PC-9 (cell line): ENCODE measurements at places on chromosomes 2 and 18. TPM values are rescaled to one million over a fixed set of nuclear protein-coding genes. Genes with fewer than 3 reads are reported as not detected.
A peak's percentile ranks its signal among the peaks of the same experiment; 100 is the strongest.

DNA sequence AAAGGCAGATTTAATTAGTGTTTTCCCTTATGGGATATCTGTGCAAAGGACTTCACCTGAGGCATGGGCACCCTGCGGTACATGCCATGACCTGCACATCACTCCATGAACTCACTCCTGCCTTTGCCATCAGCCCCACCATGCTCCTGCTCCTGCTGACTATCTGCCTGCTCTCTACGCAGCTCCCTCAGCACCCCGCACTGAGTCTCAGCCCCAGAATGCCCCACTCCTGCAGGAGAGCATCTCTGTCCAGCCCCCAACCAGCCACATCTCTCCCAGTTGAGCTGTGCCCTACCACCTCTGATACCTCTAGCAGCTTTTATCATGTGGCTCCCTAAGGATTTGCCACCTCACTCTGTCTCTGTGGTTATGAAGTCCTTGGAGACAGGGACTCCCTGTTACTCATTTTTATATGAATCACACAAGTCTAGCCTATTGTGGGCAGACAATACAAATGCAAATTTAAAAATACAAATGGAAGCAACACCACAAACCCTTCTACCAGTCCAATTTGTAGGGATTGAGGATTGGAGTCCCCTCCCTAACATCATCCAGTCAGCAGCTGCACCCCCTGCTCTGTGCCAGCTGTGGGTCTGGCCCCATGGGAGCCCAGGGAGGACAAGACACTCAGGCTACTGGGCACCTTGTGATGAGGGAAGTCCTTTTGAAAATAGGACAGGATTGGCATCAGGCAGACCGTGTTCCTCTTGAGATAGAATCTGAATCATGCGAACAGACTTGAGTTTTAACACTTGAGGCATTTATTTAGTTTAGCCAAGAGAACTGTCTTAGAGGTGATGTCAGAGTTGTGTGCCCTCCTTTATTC is 689.6 kb upstream of the HS6ST1 start:
- no peak for DNase-seq

- no peak for DNase-seq
Observed at GRCh38 chr2:10533811-10534321, 85.7 kb upstream of the ODC1 start.

The NEU2 gene
- total RNA-seq: not detected in 2 replicates

GRCh38 chr2:240421381-240421780 is 14.1 kb upstream of the GPC1 start:
- DNase-seq: no peak

- peak; percentile 7 for DNase-seq
Observed at GRCh38 chr2:119126650-119127049, 31.9 kb downstream of the C1QL2 start.

GRCh38 chr2:133685636-133686215 is 117.5 kb upstream of the NCKAP5 start:
- DNase-seq: no peak

The SIX3 gene
- 1.4 TPM in 2 replicates for total RNA-seq

DNA sequence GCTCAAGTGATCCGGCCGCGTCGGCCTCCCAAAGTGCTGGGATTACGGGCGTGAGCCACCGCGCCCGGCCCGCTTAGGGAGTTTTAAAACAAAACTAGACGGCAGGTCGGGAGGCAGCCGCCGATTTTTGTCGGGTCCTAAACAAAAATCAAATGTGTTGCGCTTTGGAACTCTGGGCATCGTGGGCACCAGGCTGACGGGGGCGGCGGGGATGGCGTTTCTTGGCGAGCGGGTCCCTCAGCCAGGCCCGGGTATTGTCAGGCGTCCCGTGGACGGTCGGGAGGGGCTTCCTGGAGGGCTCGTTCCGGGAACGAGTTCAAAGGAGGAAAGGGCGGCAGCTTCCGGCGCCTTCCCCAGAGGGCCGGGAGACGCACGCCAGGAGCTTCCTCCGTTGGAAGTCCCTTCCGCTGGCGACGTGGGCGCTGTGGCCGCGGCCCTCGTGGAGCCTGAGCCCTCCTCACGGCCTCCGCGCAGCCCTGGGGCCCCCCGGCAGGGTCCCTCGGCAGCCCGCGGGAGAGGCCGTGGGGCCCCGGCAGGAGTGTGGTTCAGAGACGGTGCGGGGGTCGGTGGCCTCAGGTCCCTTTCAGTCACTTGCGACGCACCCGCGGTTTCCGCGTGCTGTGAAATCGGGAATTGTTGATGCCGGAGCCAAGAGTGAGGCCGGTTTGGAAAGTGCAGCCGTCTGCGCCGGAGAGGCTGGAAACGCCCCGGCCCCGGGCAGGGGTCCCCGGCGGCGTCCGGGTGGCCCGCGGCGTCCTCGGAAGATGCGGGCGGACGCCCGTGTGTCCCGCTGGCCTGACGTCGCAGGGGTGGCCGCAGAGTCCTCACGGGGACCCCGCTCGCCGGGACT is 59.3 kb downstream of the EMILIN2 start:
- no peak for DNase-seq

- peak; percentile 24 for DNase-seq
Observed at GRCh38 chr2:172639823-172640222, 83.9 kb downstream of the PDK1 start.

DNA sequence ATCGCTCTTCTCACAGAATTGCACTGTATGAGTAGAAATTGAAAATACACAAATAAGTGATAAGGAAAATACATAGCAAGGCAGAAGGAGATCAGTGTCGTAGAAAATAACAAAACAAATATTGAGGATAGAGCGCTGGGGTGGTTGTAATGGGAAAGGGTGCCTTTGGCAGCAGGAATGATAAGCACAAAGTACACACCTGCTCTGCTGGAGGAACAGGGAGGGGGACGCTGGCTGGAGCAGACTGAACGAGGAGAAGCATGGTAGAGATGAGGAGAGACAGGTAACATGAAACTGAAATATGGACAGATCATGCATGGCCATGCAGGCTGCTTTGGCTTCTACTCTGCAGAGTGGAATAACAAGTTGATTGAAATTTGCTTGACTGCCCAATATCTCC is 181.2 kb upstream of the FSHR start:
- no peak for DNase-seq

The PRSS56 gene
- not detected in 2 replicates for total RNA-seq

The DLX1 gene
- 0.87 TPM in 1 of 2 replicates, not detected in the other for total RNA-seq

GRCh38 chr2:9008951-9009664 is 5.6 kb upstream of the MBOAT2 start:
- DNase-seq: no peak

The RSAD2 gene
- total RNA-seq: not detected in 2 replicates

GRCh38 chr2:191155608-191156071 is 4.8 kb upstream of the STAT4 start:
- DNase-seq: no peak

The KRTCAP3 gene
- 62.9 and 91.7 TPM in 2 replicates for total RNA-seq

GRCh38 chr2:63649829-63650228 is 61.1 kb downstream of the MDH1 start:
- DNase-seq: no peak

- DNase-seq: no peak
Observed at GRCh38 chr18:74976331-74976909, 232.5 kb downstream of the PTGR3 start.

The FBXO11 gene
- 49.3 and 49.4 TPM in 2 replicates for total RNA-seq

The FMNL2 gene
- 29.0 and 33.6 TPM in 2 replicates for total RNA-seq

The ASAP2 gene
- total RNA-seq: 60.3 and 66.8 TPM in 2 replicates

DNA sequence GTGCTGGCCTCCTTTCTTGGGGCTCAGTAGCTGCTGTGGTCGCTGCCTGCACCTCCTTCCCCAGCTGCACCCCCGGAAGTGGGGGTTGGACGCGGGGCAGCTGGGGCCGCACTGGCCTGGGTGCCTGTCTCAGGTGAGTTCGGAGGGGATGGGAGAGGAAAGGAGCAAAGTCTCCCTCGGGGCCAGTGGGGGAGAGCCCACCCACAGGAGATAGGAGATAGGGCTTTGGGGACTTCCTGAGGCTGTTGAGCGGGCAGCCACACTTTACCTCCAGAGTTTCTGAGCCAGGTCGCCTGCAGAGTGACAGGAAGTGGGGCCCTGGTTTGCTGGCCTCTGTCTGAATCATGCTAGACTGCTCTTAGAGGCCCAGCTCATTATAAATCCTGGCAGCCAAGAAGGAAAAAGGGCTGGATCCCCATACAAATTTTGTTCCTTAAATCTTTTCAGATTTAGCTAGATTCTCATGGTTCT is 8.1 kb downstream of the MBP start:
- DNase-seq: no peak

DNA sequence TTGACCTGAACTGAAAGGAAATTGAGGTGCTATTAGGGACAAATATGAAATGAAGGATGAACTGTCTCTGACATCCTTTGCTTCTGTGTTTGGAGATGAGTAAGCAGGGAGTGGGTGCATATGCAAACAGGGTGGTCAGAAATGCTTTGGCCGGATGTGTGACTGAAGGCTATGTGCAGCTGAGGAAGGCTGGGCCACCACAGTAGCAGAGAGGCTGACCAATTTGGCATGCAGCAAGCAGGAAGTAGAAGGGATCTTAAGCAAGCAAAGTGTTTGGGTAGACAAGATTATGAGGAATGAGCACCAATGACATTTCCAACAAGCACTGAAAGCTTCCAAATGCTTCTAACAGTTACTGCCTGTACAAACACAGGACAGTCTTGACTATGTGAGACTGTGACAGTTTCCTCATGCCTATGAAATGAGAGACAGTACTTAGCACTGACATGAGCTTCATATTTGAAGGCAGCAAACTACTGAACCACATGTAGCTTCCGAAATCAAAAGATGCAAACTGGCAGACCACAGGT is 3.3 kb upstream of the ACTR3 start:
- peak; percentile 62 for DNase-seq

- DNase-seq: no peak
Observed at GRCh38 chr18:62550746-62551145, 27.9 kb downstream of the ZCCHC2 start.

DNA sequence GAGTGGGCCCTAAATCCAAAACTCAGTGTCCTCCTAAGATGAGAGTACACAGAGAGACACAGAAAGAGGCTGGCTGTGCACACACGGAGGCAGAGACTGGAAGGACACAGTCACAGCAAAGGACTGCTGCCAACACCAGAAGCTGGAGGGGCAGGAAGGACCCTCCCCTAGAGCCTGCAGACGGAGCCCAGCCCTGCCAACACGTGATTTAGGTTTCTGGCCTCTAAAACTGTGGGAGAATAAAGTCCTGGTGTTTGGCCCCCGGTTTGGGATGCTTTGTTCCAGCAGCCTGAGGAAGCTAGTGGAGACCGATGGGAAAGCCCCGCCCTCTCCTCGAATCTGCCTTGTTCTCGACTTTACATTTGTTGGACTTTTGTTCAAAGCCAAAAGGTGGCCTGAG is 10.6 kb downstream of the CNDP1 start:
- no peak for DNase-seq

DNA sequence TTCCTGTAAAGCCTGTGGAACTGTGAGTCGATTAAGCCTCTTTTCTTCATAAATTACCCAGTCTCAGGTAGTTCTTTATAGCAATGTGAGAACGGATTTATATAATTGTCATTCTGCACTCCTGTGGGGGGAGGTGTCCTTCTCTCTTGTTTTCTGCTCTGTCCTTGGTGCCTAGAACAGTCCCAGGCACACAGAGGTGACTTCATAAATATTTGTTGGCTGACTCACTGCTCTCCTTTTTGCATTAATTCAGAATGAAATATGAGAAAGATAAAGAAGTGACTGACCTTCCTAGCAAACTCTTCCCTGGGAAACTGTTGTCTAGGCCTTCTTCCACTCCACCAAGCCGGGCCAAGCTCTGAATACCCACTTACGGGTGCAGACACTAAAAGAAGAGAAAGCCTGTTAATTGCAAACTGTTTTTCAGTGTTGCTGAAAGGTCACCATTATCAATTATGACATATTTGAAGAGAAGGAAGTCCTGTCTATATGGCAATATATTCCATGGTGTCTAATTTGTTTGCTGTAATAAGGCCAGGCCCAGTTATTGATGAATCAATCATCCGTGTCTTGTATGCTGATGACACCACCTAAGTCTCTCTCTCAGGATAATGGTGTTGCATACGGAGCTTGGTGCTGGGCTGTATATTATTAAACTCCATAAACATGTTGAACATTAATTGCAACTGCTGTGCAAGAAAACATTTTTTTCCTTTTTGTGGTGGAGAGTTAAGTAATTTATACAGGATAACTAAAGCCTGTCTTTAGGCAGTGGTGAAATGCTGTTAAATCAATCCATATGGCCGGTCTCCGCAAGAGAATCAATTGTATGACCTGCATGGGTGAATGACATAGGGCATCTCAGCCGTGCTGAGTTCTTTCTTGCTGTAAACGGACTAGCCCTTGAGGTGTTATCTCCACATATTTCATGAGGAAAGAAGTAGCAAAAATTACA is 567.5 kb downstream of the SLC4A3 start:
- no peak for DNase-seq
